ENCODE measurements at places on chromosomes 6 and 20. TPM values are rescaled to one million over a fixed set of nuclear protein-coding genes. Genes with fewer than 3 reads are reported as not detected.
A peak's percentile ranks its signal among the peaks of the same experiment; 100 is the strongest.

DNA sequence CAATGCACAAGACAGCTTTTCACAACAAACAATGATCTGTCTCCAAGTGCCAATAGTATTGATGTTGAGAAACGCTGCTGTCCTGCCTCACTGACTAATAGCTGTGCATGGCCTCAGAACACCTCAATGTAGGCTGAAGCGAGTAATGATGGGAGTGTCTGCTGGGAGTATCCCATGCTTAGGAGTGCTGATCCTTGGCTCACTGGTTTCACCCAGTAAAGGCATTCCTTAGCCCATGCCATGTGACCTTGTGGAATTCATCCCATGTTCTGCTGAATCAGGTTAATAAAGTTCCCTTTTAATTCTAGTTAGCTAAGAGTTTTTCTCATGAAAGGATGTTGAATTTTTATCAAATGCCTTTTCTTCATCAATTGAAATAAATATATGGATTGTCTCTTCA, 3.8 kb upstream of the WFDC12 start:
- DNase-seq: no peak

- DNase-seq: no peak
Measured at GRCh38 chr6:36135053-36135731, 4.9 kb downstream of the MAPK13 start.

DNA sequence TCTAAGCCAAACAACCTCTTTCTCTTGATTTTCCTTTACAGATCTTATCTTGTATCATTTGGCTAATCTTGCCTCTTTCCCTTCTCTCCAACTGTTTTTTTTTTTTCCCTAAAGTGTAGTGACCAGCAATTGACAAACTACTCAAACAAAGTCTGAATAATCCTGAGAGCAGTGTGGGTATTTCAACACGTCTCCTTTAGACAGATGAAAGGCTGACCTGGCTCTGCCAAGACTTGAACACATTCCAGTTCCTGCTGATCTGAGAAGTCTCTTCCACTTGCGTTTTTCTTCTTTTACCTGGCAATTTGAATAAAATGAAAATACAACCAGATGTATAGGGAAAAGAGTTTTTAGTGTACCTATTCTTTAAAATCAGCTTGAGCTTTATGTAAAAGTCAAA, 168.4 kb downstream of the GJA10 start:
- DNase-seq: no peak

SLC22A7 gene
- not detected for total RNA-seq

DNA sequence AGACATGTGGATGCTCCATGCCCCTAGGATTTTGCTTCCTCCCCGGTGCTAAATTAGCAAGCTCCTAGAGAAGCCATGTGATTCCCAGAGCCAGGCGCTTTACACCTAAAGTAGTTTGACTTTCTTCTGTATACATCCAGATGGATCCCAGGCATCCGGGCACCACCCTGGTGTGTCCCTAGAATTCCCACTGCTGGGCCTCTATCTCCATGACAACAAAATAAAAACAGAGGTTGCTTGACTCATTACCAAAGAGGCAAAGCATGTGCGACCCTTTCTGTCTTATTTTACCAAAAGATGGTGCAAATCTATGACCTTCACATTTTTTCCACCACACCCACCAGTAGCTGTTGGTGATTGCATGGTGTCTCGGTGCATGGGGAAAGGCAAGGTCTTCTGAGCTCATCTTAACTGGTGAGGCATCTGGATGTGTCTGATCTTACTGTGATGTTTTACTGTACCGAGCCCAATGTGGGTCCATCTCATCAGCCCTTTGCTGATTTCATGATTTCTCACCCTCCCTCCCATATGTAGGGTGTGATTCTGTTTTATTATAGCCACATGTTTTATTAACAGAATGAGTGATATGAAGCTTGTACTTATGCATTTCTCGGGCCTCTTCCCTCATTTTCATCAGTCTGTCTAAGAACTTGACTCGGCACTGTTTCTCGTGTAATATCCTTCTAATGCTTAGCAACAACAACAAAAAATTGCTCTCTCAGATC, 27.4 kb upstream of the VAPB start:
- peak; percentile 63 for DNase-seq

ANGPT4 gene
- total RNA-seq: not detected

DNA sequence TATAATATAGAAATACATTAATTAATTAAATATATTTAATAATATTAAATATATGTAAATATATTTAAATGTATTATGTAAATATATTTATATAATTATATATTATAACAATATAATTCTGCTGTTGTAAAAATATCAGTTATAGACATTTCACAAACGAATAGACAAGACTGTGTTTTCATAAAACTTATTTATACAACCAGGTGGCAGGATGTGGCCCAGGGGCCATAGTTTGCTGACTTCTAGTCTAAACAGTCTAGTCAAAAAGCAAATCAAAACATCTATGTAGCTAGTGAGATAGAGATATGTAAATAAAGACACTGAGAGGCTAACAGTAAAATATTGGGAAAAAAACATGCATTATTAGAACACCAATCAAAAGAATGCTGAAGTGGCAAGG, 136.4 kb downstream of the TBXT start:
- no peak for DNase-seq

- DNase-seq: no peak
Measured at GRCh38 chr6:71400852-71401251, 112.2 kb downstream of the OGFRL1 start.

GRCh38 chr6:54899442-54899841, 52.9 kb downstream of the FAM83B start:
- no peak for DNase-seq

- DNase-seq: no peak
Measured at GRCh38 chr6:119224095-119224701, 125.4 kb downstream of the MAN1A1 start.

SENP6 gene
- 173 TPM for total RNA-seq

PTCHD4 gene
- total RNA-seq: 1.4 TPM

AGER gene
- total RNA-seq: 4.8 TPM

GRCh38 chr6:36519352-36519751, 27.9 kb downstream of the STK38 start:
- DNase-seq: no peak

GRCh38 chr6:53241938-53242337, 93.3 kb upstream of the GCM1 start:
- no peak for DNase-seq

GRCh38 chr6:152310371-152310954, 326.7 kb downstream of the SYNE1 start:
- no peak for DNase-seq
